ENCODE measurements at places on chromosomes 13 and 19. TPM values are rescaled to one million over a fixed set of nuclear protein-coding genes. Genes with fewer than 3 reads are reported as not detected.

The ZNF415 gene
- total RNA-seq: 0.52 TPM

The METTL21C gene
- total RNA-seq: not detected

The CNN1 gene
- 0.52 TPM for total RNA-seq

The TDRD12 gene
- total RNA-seq: 0.42 TPM

The PPP1R37 gene
- 14.0 TPM for total RNA-seq

The NCAN gene
- not detected for total RNA-seq

The ZNF730 gene
- 0.21 TPM for total RNA-seq

The CBY2 gene
- total RNA-seq: 0.21 TPM

The PCDH20 gene
- not detected for total RNA-seq

The CEACAM20 gene
- total RNA-seq: not detected

The HNRNPL gene
- 304 TPM for total RNA-seq

The LILRA1 gene
- total RNA-seq: 18.5 TPM

Measured in mononuclear cell (primary cell).